CD14-positive monocyte (primary cell): ENCODE measurements at places on chromosomes 12 and 14. TPM values are rescaled to one million over a fixed set of nuclear protein-coding genes. Genes with fewer than 3 reads are reported as not detected.
A peak's percentile ranks its signal among the peaks of the same experiment; 100 is the strongest.

Gene GLT1D1
- 55.6 TPM for polyA plus RNA-seq

GRCh38 chr14:21264025-21264801 lies 5.0 kb downstream of the HNRNPC start:
- H3K4me3 ChIP-seq = peak overlapping the region; percentile 2
- DNase-seq = peak; percentile 88
- peak overlapping the region; percentile 65 for H3K27ac ChIP-seq
- H3K36me3 ChIP-seq = peaks cover 68% of the 10 kb centered on the region
- H3K27me3 ChIP-seq = no peaks in the 10 kb centered on the region

DNA sequence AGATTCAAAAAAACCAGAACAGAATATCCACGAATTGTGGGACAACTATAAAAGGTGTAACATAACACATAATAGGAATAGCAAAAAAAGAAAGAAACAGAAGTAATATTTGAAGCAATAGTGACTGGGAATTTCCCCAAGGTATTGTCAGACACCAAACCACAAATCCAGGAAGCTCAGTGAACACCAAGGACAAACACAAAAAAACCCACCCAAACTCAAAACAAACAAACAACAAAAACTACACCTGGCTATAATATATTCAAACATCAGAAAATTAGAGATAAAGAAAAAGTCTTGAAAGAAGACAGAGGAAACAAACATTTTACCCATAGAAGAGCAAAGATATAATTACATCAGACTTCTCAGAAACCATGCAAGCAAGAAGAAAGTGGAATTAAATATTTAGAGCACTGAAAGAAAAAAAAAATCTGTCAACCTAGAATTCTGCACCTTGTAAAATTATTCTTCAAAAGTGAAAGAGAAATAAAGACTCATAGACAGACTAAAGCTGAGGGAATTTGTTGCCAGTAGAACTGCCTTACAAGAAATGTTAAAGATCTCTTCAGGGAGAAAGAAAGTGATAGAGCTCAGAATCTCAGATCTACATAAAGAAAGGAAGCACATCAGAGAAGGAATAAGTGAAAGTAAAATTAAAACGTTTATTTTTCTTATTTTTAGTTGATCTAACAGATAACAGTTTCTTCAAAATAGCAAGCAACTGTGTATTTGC lies 12.1 kb upstream of the HMGA2 start:
- H3K4me1 ChIP-seq = no peaks in the 10 kb centered on the region
- H3K4me3 ChIP-seq = no peak overlapping the region
- DNase-seq = no peak
- H3K27ac ChIP-seq = no peak overlapping the region
- no peaks in the 10 kb centered on the region for H3K27me3 ChIP-seq

Gene PLCZ1
- not detected in 2 replicates for polyA plus RNA-seq

- no peaks in the 10 kb centered on the region for H3K4me1 ChIP-seq
- H3K27ac ChIP-seq = no peak overlapping the region
Observed at GRCh38 chr12:52525661-52526499, 5.7 kb upstream of the KRT5 start.

- no peaks in the 10 kb centered on the region for H3K4me1 ChIP-seq
- no peak overlapping the region for H3K27ac ChIP-seq
- H3K36me3 ChIP-seq = no peaks in the 10 kb centered on the region
- no peaks in the 10 kb centered on the region for H3K27me3 ChIP-seq
- no peak overlapping the region for H3K4me3 ChIP-seq
Observed at GRCh38 chr12:31000751-31001150, 72.9 kb upstream of the DDX11 start.

DNA sequence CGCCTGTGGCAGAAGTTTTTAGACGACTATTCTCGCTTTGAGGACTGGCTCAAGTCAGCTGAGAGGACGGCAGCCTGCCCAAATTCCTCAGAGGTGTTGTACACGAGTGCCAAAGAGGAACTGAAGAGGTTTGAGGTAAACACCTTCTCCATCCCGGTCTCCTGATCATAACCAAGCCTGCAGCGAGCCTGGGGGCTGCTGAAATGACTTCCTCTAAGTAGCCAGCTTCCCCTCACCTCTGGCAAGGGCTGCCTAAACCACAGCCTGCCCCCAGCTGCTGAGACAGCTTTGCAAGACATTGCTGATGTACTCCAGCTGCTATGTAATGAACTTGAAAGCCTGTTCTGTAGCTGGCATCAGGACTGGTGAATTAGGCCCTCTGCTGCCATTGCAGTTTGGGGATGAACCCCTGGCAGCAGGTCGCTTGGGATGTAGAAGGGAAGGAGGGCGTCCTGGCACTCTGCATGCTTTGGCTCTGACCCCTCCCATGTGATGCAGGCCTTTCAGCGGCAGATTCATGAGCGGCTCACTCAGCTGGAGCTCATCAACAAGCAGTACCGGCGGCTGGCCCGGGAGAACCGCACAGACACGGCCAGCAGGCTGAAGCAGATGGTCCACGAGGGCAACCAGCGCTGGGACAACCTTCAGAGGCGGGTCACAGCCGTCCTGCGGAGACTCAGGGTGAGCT lies 84.6 kb downstream of the ESR2 start:
- H3K4me1 ChIP-seq = no peaks in the 10 kb centered on the region
- H3K27ac ChIP-seq = no peak overlapping the region
- no peaks in the 10 kb centered on the region for H3K27me3 ChIP-seq
- H3K4me3 ChIP-seq = no peak overlapping the region

DNA sequence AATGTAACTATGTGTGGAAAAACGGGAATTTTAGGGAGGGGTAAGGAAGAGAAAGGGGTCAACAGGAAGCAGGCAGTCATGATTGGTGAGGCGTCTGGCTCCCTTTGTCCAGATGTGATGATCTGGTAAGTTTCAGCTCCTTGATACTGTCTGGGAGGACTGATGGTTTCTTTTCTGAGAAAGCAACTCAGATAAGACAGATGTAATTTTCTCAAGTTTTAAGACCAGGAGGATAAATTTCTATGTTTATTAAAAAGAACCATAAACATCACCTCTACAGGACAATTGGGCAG lies 21.9 kb upstream of the AMN1 start:
- H3K27me3 ChIP-seq = no peaks in the 10 kb centered on the region
- H3K27ac ChIP-seq = peak overlapping the region; percentile 96
- H3K36me3 ChIP-seq = no peaks in the 10 kb centered on the region
- no peak for DNase-seq

DNA sequence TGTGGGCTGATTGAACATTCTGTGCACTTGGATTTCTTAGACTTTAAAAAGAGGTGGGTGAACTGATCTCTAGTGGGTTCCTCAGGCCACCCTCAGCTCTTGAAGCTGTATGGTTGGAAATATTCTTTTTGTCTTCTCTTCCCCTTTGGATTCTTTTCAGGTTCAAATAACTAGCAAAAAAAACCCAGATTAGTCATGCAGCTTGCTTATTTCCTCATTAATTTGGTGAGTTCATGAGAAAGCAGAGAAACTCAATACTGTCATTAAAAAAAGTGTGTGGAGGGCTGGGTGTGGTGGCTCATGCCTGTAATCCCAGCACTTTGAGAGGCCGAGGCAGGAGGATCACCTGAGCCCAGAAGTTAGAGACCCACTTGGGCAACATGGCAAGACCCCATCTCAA lies 183.4 kb downstream of the ESR2 start:
- H3K27me3 ChIP-seq = no peaks in the 10 kb centered on the region
- DNase-seq = no peak
- no peak overlapping the region for H3K4me3 ChIP-seq
- no peak overlapping the region for H3K27ac ChIP-seq
- no peaks in the 10 kb centered on the region for H3K4me1 ChIP-seq

Gene ATP23
- 24.8 TPM for polyA plus RNA-seq

DNA sequence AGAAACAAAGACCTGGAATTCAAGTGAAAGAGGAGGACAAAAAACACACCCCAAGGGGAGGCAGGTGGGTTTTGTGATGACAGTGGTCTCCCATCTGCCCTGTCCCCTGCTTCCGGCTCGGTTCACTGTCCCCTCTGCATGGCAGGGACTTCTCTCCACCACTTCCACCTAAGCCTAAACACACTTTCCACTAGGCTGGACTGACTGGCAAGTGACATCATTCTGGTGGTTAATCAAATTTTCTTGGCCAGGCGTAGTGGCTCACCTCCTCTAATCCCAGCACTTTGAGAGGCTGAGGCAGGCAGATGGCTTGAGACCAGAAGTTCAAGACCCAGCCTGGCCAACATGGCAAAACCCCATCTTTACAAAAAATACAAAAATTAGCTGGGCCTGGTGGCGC lies 11.9 kb downstream of the PLEKHG6 start:
- no peak overlapping the region for H3K27ac ChIP-seq
- peaks cover 50% of the 10 kb centered on the region for H3K4me1 ChIP-seq
- peaks cover 4% of the 10 kb centered on the region for H3K36me3 ChIP-seq
- H3K4me3 ChIP-seq = no peak overlapping the region

GRCh38 chr12:119660076-119660475 lies 7.9 kb upstream of the PRKAB1 start:
- no peaks in the 10 kb centered on the region for H3K27me3 ChIP-seq
- peak; percentile 60 for DNase-seq
- H3K4me1 ChIP-seq = peaks cover 11% of the 10 kb centered on the region
- no peaks in the 10 kb centered on the region for H3K36me3 ChIP-seq
- H3K27ac ChIP-seq = no peak overlapping the region

Gene ADAM20
- polyA plus RNA-seq = 0.15 TPM in 1 of 2 replicates, not detected in the other
